ENCODE measurements at places on chromosomes 5 and 9.

- peak; percentile 51 for DNase-seq
Observed at GRCh38 chr9:114652776-114653555, 4.6 kb downstream of the TEX53 start.

DNA sequence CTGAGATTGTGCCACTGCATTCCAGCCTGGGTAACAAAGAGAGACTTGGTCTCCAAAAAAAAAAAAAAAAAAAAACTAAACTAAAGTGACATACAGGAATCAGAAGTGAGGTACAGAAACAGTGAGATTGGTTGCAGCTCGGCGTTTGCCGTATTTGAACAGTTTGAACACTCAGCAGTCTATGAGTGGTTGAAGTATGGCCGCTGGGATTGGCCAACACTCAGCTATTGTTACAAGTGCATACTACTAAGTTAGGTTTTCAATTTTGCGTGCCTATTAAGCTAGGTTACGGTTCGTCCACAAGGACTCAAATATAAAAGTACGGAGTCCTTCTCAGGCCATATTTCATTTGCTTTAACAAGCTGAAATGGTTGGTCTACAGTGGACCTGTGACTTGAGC lies 3.3 kb upstream of the TSC1 start:
- no peak for DNase-seq

GRCh38 chr5:10985721-10986110 lies 224.7 kb upstream of the DAP start:
- DNase-seq, result no peak

DNA sequence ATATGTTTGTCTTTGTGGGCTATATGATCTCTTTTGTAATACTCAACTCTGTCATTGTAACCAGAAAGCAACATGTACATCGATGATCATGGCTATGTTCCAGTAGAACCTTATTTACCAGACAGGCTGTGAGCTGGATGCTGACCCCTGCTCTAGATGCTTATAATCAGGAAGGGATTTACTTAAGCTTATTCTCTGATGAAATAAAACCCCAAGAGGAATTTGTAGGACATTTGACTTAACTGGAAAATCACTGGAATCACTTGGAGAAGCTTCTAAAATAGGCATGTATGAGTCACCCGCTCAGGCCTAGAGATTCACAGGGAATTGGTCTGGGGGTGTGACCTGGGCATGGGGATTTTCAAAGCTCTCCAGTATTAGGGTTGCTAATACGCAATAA lies 285.8 kb upstream of the ZNF608 start:
- DNase-seq, result no peak

DNA sequence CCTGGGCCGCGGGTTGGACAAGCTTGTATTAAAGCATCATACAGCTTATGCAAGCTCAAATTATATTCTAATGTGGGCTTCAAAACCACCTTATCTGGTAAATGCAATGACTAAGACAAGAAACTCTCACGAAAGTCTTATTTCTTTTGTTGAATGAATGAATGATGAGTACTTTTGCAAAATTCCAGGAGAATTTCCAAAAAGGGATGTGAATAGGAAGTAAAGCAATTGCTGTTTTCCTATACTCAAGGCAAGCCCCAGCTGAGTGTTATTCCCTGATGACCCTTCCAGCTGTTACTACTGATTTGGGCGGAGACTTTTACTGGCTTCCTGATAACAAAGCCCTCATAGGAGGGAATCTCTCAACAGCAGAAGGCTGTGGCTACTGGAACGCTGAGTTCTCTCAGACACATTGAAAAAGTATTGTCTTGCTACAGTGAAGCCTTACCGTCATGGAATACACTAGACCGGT lies 162.8 kb downstream of the SREK1 start:
- no peak for DNase-seq

- DNase-seq, result no peak
Observed at GRCh38 chr5:151070449-151070848, 10.4 kb downstream of the TNIP1 start.

- no peak for DNase-seq
Observed at GRCh38 chr5:57576317-57576716, 93.7 kb upstream of the ACTBL2 start.

GRCh38 chr5:45399041-45399440 lies 297.1 kb downstream of the HCN1 start:
- DNase-seq, result no peak

- no peak for DNase-seq
Observed at GRCh38 chr9:103068753-103069152, 73.6 kb downstream of the CYLC2 start.

DNA sequence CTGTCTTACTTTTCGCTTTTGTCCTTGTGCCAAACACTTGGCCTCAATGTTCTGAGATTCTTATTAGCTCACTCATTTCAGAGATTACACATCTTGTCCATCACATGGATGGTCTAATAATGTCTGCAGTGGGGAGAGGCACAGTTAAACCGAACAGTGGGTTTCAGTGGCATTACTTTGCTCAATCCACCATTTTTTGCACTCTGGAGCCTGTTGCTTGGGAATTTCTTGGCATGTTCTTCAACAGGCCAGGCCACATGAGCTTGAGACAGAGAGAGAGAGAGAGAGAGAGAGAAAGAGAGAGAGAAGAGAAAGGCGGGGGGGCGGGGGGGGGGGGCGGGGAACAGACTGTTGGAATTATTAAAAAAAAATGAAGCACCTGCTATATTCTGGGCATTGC lies 1327.8 kb upstream of the WWC1 start:
- no peak for DNase-seq

DNA sequence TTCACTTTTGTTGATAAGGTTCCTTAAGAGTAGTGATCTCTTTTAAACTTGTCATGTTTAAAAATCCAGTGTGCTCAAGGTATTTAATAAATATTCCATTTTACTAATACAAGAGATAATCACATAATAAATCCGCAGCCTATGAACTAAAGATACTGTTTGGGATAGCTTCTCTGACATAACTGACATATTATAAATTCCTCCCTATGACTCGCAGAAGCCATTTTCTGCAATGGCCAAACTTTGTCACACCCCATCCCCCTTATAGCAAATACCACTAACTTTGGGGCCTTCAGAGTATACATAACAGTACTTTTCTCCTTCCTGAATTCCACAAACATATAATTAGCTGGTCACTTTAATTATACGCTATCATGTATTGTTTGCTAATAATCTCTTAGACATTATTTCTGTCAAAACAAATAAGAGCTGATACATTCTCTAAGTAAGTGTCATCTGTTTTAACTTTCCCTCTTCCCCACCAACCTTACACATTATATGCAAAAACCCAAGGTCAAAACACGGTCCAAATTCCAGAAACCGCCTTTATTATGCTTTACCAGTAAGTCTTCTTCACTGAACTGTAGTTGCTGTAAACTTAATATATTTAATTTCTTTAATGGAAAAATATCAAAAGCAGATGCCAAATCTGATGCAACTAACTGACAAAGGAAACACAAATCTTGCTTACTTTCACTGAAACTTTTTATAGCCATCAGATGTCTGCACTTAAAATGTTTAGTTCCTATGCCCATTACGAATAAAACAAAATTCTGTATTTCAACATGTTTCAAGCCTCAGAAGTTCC lies 971 bp downstream of the TMEM267 start:
- peak; percentile 59 for DNase-seq

GRCh38 chr9:135450956-135451355 lies 28.6 kb upstream of the PPP1R26 start:
- DNase-seq, result no peak

Measured in kidney tubule cell (primary cell).